ENCODE measurements at places on chromosomes 1 and 21. TPM values are rescaled to one million over a fixed set of nuclear protein-coding genes. Genes with fewer than 3 reads are reported as not detected.

The SLC45A1 gene
- not detected for total RNA-seq

The ANGPTL3 gene
- not detected for total RNA-seq

The DOP1B gene
- 9.2 TPM for total RNA-seq

The ZNF648 gene
- total RNA-seq, result not detected

The KANK4 gene
- total RNA-seq, result not detected

The SLAMF9 gene
- total RNA-seq, result not detected

The AMY1C gene
- not detected for total RNA-seq

The CD2 gene
- not detected for total RNA-seq

The CYYR1 gene
- not detected for total RNA-seq

The RPE65 gene
- total RNA-seq, result not detected

The CYP4A11 gene
- total RNA-seq, result not detected

All from OCI-LY7 (cell line).